ENCODE measurements at places on chromosomes 3 and 15.

- DNase-seq = no peak
Measured at GRCh38 chr3:39255503-39256325, 24.1 kb downstream of the CX3CR1 start.

DNA sequence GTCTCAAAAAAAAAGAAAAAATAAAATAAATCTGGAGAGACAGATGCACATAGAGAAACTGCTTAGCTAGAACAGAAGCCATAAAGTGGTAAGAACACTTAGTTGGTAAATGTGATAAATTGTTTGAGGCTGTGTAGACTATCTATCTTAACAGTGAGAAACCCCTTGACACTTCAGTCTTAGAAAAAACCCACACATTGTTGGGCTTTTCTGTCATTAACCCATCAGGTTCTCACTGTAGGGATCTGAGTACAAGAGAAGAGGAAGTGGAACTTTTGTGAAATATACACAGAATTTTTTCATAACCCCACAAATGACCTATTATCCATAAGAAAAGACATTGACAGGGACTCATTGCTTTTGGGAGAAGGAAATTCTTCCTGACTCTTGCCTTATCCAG is 24.4 kb downstream of the TP63 start:
- DNase-seq = no peak

DNA sequence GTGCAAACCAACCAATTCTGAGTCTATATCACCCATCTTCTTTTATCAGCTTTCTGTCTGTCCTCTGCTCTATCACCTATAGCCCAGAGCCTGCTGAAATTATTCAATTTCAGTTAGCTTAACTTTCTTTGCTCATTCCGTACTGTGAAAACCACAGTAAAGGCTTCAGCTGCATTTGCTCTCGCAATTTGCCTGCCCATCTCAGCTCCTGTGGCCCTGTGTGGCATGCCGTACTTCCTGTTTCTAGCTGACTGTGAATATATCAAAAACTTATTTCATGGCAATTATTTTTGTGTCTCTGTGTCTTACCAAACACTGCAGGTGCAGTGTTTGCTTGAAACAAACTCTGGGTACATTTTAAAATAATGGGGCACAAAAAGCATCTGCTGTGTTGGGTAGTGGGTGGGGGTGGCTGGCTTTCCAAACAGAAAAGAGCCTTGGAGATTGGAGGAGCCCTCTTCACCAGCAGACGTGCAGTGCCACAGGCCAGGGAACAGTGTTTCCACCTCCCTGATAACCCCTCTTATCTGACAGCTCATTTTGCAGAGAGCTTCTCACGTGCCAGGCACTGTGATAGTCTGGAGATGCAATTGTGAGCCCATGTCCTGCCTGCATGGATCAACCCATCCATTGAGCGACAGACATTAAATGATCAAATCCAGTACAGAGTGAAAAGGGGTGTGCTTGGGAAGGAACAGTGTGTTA is 45.2 kb downstream of the GASK1A start:
- DNase-seq = no peak

GRCh38 chr3:47425383-47425778 is 44.6 kb downstream of the PTPN23 start:
- DNase-seq = no peak

DNA sequence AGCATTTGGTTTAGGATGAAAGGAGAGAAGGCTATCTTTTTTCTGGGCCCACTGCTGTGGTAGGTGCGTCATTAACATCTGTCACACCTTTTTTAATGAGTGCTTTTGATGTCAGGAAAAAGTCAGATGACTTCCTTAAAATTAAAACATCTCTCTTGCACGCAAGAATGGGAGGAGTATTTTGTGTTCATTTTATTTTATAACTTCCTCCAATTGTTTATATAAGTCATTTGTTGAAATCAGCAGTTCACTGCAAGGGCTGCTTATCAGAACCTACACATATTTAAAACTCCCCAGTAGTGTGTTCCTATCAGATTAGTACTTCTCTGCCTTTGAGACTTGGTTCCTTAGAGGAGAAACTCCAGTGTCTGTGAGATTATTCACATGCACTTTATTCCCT is 143.8 kb downstream of the NEO1 start:
- DNase-seq = no peak

DNA sequence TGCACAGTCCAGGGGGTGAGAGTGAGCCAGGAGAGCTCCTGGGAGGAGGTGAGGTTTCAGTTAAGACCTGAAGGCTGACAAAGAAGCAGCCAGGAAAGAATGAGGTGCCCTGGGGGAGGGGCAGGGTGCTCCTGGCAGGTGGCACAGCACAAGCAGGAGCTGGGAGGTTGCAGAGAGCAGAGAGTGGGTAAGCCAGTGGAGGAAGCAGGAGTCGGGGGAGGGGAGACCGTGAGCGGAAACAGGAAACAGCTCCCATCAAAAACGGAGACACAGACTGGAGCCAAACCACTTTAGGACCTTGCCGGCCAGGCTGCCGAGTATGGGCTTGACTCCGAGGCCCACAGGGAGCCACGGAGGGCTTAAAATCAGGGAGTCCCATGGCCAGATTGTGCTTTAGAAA is 12.1 kb upstream of the FBLN2 start:
- no peak for DNase-seq

DNA sequence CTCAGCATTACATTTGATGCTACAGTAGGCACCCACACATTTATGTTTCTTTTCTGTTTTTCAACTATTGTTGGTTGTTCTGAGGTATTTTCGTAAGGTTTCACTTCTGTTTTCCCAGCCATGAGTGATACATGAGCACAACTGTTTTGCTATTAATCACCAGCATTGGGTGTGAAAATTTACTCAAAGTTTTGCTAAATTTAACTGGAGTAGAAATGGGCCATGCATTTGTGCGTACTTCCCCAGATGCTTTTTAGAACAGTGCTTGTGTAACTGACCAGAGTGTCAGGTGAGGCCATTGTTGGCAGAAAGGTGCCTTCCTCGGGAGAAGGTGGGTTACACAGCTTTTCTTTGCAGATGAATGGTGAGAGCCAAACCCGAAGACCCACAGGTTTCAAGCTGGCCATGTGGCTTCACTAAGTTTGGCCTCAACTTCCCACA is 70.4 kb downstream of the ST6GAL1 start:
- no peak for DNase-seq

GRCh38 chr3:79586232-79586631 is 181.6 kb downstream of the ROBO1 start:
- no peak for DNase-seq

DNA sequence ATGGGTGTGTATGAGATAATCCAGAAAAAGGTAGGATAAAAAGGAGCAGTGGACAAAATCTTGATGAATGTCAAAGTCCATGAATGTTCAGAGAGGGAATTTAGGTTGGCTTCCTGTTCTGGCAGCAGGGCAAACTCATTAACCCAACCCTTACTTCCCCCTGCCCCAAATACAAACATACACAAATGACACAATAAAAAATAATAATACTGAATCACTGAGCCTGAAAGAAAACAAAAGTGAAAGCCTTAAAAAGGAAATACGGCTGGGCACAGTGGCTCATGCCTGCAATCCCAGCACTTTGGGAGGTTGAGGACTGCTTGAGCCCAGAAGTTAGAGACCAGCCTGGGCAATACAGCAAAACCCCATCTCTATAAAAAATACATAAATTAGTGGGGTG is 62.9 kb downstream of the GPR176 start:
- DNase-seq = no peak

- DNase-seq = no peak
Measured at GRCh38 chr3:7293286-7293685, 432.4 kb downstream of the GRM7 start.

DNA sequence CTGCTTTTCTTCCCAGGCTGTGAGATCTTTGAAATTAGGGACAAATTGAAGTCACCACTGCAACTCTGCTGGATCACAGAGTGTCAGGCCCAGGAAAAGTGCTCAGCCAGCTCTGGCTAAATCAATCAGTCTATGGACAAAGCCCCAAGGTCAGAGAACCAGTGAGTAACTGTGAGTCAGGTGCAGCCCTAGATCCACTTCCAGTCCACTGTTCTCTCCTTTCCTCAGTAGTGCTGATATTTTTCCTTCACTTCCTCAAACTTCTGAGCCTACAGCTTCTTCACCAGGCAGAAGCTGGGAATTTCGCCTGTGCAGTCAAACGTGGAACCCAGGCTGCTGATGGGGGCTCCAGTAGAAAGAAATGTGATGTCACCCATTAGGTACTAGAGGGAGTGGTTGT is 75.1 kb upstream of the TRIM42 start:
- DNase-seq = no peak

- no peak for DNase-seq
Measured at GRCh38 chr3:85737846-85738245, 779.1 kb downstream of the CADM2 start.

DNA sequence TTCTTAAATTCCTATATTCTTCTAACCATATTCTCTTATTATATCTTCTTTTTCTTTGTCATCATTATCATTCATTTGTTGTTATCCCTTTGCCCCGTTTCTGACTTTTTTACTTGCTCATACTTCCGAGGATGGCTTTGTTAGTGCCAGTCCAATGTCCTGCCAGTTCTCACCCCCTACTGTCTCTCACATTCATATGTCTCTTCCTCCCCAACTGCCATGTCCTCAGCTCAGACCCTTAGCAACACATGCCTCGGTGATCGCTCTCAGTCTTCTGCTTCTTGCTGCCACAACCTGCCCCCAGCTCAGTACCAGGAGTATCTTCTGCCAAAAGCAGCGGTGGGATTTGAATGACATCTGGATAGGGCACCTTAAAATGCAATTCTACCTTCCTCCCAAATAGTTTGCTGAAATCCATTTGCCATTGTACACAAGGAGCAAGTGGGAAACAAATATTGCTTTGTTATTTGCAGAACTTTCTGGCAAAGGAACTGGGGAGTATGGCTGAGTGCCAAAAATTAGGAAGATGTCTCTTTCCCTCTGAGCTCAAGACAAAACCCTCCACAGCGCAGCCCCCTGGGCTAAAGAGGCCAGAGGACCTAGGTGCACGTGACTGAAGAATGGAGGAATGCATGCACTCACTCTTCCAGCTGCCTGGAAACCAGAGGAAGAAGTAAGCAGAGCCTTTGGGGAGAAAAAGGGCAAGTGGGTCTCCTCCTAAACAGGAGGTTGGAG is 57.7 kb upstream of the CTNNB1 start:
- no peak for DNase-seq

DNA sequence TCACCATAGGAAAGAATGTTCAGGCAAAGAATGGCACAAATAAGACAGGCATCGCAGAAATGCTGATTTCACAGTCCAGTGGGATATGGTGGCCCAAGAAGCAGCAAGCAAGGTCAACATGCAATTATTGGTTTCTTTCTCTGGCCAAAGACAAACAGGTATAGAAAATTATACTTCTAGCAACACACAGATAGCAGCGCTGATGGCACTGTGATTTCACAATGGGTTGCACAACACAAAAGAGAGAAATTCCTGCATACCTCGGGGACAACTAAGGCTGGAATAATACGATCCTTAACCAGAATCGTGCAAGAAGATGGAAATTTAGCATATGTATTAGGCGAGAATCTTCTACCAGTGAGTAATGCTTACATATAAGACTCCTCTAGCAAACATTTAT is 76.3 kb upstream of the NR2F2 start:
- DNase-seq = no peak

DNA sequence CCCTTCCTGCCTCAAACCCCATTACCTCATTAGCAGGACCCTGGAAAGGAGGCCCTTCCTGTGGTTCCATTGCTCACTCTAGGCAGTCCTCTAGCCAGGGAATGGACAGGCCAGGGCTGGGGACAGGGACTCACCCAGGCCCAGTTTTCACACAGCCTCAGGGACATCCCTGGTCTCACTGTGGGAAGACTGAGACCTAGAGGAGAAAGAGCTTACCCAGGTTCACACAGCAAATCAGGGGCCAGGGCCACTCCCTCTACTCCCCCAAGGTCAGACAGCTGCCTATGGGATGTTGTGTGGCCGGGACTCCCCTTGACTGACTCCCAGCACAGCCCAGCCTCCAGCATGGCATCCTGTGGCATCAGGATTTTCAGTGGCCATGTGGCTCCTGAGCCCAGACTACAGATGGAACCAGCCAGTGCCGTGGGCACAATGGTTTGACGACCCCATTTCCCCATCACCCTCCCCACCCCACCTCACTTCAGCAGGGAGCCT is 49.3 kb downstream of the ADAMTS7 start:
- no peak for DNase-seq

DNA sequence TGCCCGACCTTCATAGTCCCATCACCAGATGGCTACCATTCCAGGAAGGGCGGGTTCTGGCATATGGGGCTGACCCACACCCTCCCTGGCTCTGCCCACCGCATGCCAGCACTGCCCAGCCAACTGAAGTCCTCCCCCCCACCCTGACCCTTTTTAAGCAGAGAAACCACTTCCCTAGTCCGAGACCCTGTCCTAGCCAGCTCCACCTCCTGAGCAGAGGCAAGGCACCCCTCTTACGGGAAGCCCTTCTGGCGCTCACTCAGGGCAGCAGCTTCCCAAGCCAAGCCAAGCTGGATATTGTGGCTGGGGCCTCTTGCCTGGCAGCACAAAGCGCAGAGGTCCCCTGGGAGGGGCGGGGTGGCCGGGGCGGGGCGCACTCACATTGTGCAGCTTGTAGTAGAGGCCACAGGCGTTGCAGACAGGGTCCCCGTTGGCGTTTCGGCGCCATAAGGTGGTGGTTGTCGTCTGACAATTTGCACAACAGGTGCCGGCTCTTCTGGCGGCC is 11.5 kb downstream of the GATA2 start:
- no peak for DNase-seq

DNA sequence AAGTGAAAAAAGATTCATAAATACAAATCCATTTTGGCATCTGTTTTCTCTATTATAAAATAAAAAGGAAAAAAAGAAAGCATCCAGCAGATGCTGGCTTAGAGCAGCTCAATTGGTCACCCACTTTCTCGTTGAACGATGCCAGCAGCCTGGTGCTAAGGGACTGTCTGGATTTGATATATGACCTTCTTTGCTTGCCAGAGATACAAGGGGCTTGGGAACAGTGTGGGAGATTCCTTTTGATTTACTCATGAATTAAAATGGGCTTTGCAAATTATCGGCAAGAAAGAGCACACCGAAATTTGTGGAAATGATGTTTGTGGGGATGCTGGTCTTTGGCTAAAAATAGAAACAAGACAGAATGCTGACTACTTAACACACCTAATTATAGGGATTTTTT is 210.3 kb upstream of the STT3B start:
- no peak for DNase-seq

- no peak for DNase-seq
Measured at GRCh38 chr3:162139841-162140240, 643.2 kb downstream of the OTOL1 start.

DNA sequence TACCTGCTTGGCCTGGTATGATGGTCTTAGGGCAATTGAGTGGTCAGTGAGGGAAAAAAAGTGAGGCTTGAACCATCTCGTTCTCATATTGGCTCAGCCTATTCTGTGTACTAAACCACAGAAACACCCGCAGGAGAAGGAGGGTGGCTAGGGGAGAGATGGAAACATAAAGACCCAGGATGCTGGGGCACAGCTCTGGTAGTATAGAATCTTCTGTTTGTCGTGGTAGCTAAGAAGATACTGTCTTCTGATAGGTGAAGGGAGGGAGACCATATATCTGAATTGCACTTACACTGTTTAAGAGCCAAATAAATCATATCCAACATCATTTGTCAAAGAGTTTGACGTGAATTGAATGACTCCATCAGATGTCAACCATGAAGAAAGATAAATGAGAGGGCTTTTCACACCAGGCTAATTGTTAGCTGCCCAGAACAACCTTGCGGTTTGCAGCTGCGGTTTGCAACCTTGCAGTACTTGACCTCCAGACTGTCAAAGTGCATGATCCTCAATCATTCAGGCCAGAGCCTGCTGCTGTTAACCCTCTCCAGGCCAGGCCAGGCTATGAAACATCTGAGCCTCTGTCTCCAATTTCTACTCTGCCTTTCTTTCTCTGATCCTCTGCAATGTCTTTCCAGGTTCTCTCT is 40.9 kb upstream of the PIK3R4 start:
- no peak for DNase-seq
